Right cardiac atrium (tissue), 5 donors: ENCODE measurements at places on chromosomes 4 and X. TPM values are rescaled to one million over a fixed set of nuclear protein-coding genes. Genes with fewer than 3 reads are reported as not detected.

The GDI1 gene
- 96.2 TPM for total RNA-seq

The KLHL34 gene
- total RNA-seq: 1.3 TPM

The IRF2 gene
- total RNA-seq: 28.6 TPM

The RBM47 gene
- total RNA-seq: 8.2 TPM

The PAGE2B gene
- not detected for total RNA-seq

The ADRA2C gene
- total RNA-seq: 3.0 TPM

The ADAM29 gene
- not detected for total RNA-seq

The IL3RA gene
- 3.0 TPM for total RNA-seq

The PCDH18 gene
- total RNA-seq: 6.4 TPM

The EBP gene
- 80.6 TPM for total RNA-seq

The AREG gene
- total RNA-seq: 4.5 TPM
